ENCODE measurements at places on chromosomes 1 and 21. TPM values are rescaled to one million over a fixed set of nuclear protein-coding genes. Genes with fewer than 3 reads are reported as not detected.

Gene PPT1
- polyA plus RNA-seq: 173 TPM

Gene LCE2A
- polyA plus RNA-seq: not detected

Gene HAPLN2
- not detected for polyA plus RNA-seq

Gene CSF3R
- polyA plus RNA-seq: 0.33 TPM

DNA sequence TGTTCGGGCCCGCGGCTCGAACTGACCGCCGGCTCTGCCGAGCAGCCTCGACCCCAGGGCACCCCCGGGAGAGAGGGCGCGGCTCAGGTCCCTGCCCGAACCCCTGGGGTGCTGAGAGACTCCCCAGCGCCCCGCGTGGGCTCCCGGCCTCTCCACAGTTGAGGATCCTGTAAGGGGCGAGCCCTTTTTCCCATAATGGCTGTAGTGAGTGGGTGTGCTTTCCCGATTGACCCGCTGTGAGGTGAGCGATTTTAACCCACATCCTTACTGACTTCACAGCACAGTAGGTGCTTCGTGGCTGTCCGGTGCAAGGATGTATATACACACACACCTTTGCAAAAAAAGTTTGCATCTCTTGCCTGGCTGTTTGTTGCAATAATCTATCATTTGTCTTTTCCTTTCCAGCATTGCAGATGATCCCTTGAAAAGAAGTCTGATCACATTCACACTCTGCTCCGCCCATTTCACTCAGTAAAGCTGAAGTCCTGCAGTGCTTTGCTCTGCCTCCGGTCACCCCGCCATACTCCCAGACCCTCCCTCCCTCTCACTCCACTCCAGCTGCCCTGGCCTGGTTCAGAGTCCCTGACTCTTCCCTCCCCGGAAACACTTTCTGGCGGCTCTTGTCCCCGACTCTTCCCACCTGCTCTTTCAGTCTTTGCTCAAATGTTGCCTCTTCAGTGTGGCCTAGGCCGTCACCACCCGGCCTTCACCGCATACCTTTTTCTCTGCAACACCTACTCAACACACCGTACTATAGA lies 955 bp upstream of the UBE2G2 start:
- no peak for DNase-seq

- peak; percentile 10 for DNase-seq
These were observed 283.5 kb downstream of the C1orf94 start for GRCh38 chr1:34460193-34460592.

DNA sequence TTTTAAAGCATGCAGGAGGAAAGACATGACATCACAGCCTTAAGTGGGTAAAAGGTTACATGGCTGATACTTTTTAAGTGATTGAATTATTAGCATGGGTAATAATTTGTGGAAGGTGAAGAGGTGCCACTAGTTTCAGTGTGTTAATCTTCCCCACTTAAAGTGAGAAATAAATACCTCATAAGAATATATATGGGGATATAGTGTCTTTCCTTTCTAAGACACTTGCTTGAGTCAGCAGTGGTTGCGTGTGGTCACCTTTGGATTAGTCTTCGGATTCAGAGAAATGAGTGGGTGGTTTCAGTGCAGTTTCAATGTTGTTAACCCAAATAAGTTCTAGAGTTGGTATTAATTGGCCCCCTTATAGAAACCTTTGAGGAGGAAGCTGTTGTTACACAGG lies 94.1 kb downstream of the ADGRL2 start:
- DNase-seq: no peak

DNA sequence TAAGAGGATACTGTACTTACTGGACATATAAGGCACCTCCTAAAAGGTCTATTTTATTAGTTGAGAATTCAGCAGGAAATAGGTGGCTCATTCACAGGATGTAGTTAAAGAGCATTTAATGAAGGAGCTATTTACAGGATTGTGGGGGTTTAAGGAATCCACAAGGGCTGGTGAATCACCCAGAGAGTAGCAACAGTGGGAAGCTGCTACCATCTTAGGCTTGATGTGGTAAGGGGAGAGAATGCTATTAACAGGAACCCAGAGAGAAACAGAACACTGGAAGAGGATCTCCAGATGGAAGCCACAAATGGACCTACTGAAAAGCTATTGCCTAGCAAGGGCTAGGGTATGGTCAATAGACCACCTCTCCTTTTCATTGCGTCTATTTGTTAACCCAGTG lies 52.0 kb upstream of the COL11A1 start:
- DNase-seq: no peak

- DNase-seq: no peak
These were observed 66.0 kb upstream of the SLC25A33 start for GRCh38 chr1:9473032-9473807.

- DNase-seq: no peak
These were observed 224.2 kb downstream of the SIPA1L2 start for GRCh38 chr1:232405781-232406180.

Data from CD4-positive, CD25-positive, alpha-beta regulatory T cell (primary cell).